ENCODE measurements at places on chromosomes 16 and 17. TPM values are rescaled to one million over a fixed set of nuclear protein-coding genes. Genes with fewer than 3 reads are reported as not detected.
A peak's percentile ranks its signal among the peaks of the same experiment; 100 is the strongest.

HID1 gene
- 10.8 TPM for polyA plus RNA-seq

DRG2 gene
- 37.2 TPM for polyA plus RNA-seq

CCDC137 gene
- polyA plus RNA-seq: 15.2 TPM

SCGB1C2 gene
- polyA plus RNA-seq: 0.35 TPM

CTRB2 gene
- not detected for polyA plus RNA-seq

EFCAB5 gene
- polyA plus RNA-seq: 2.8 TPM

RAB37 gene
- 6.6 TPM for polyA plus RNA-seq

PRRT2 gene
- 19.4 TPM for polyA plus RNA-seq

ARHGDIG gene
- 3.6 TPM for polyA plus RNA-seq

YPEL3 gene
- polyA plus RNA-seq: 43.1 TPM

CBLN1 gene
- 0.32 TPM for polyA plus RNA-seq

SREBF1 gene
- polyA plus RNA-seq: 37.7 TPM

TNFRSF13B gene
- polyA plus RNA-seq: not detected

PRR35 gene
- 6.6 TPM for polyA plus RNA-seq

GRCh38 chr17:81553616-81554181 lies 1.5 kb upstream of the FAAP100 start:
- no peak for DNase-seq

DNA sequence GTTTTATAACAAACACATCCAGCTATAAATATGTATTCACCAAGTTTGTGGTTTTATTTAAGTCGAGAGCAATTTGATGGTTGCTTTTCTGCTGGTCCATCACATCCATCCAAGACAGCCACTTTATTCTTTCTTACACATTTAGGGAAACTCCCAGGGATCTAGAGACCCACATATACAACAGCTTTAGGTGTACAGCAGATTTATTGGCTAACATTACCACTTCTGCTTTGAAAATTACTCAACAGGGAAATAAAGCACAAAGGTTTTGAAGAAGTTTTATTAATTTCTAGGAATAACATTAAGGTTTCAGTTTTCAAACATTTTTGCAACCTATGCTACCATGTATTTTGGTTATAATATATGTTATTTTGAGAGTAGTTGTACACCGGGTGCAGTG lies 6.9 kb downstream of the ERCC4 start:
- no peak for DNase-seq

- DNase-seq: no peak
Measured at GRCh38 chr16:22789281-22789945, 24.5 kb upstream of the HS3ST2 start.

GRCh38 chr17:57638284-57638683 lies 106.8 kb downstream of the CCDC182 start:
- DNase-seq: no peak

DNA sequence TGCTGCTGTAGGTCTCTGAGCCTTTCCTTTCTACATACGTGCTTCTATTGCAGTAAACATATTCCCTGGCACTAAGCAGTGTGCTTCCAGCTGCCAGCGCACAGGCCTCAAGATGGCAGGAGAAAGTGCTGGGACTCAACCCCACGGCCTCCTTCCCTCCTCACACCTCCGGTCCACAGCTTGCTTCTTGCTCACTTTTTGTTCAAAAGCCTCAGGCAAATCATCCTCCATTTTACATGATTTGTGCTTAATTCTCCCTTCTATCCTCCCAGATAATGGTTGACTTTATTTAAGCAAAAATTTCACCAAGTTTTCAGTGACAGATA lies 5.4 kb downstream of the CDK5R1 start:
- DNase-seq: no peak

DNA sequence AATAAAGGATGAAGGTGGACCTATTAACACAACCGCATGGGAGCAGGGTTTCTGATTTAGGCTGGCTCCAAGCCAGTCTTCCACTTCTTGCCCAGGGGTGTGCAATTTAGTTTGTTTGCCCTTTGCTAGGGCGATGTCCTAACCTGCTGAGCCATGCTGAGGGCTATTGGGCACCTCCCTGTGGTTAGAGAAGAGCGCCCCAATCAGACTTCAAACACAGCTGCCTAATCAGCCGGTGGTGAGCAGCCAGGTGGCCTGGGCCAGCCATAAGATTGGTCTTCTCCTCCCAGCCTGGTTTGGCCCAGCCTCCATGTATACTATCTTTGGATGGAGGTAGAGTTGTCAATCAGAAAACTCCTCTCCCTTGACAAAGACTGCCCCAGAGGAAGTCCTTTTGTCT lies 15.7 kb downstream of the TMEM94 start:
- DNase-seq: no peak

- DNase-seq: no peak
Measured at GRCh38 chr16:12828206-12828605, 24.5 kb upstream of the CPPED1 start.

DNA sequence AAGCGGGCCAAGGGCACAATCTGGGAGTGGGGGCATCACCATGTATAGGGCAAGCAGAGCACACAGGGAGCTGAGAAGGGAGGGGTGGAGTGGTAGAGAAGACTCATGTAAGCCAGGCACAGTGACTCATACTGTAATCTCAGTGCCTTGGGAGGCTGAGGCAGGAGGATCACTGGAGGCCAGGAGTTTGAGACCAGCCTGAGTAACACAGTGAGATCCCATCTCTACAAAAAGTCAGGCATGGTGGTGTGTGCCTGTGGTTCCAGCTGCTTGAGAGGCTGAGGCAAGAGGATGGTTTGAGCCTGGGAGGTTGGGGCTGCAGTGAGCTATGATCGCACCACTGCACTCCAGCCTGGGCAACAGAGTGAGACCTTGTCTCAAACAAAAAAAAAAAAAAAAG lies 40.8 kb downstream of the ARHGAP27 start:
- no peak for DNase-seq

GRCh38 chr16:2270588-2271470 lies 2.9 kb upstream of the RNPS1 start:
- no peak for DNase-seq

DNA sequence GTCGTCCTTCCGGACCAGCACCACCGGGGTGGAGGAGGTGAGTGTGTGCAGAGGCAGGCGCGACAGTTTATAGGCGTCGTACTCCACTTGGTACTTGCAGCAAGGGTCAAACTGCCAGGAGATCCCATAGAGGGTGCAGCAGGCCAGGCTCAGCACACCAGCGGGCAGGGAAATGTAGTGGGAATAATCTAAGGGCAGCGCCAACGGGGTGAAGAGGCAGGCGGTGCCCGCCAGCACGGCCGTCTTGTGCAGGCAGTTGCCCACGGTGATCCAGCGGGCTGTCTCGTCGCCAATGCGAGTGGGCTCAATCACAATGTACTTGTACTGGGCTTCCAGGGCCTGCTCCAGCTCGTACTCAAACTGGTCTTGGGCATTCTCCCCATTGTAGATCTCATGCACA lies 15.6 kb downstream of the TMEM11 start:
- no peak for DNase-seq

DNA sequence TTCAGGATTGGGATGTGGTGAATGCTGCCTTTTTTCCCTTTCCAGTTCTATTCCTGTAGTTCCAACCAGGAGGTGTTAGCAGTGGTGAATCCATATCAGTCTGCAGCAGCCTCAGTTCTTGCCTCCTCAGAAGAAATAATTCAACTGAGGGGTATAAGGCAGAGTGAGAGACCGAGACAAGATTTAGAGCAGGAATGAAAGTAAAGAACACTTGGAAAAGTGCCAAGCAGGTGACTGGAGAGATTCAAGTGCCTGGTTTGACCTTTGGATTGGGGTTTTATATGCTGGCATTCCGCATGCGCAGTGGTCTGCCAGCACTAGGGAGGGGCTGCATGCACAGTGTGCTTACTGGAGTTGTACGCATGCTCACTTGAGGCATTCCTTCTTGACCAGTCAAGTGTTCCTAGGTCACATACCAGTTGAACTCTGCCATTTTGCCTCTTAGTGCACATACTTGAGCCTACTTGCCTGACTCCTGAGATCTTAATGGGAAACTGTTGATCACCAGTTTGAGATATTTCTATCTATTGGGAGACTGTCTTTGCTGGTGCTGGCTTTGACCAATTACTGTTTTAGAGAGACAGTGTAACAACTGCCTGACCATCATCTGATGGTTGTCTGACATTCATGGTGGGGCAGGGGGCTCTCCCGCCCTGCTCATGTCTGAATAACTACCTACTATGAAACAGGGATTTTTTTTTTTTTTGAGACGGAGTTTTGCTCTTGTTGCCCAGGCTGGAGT lies 680 bp upstream of the CCL15 start:
- DNase-seq: peak; percentile 75

- no peak for DNase-seq
Measured at GRCh38 chr16:84535851-84536250, 31.4 kb upstream of the MEAK7 start.

DNA sequence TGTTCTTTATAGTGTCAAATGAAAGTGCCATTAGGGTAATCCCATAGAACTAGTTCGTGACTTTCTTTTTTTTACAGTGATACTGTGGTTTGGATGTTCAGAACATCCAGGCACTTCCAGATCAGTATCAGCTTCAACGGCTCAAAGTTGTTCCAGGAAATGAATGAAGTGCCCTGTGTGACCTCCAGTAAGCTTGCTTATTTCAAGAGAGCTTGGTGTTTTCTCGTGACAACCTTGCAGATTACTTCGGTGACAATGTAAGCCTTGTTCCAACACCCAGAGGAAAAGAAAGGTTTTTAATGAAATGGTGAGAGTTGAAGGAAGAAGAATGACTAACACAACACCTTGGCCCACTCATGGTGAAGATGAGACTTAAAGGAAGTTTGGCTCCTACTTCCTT lies 16.0 kb upstream of the KCNJ16 start:
- DNase-seq: no peak

- no peak for DNase-seq
Measured at GRCh38 chr17:17837380-17837821, 615 bp upstream of the SREBF1 start.

GRCh38 chr16:685967-686366 lies 1.8 kb upstream of the JMJD8 start:
- no peak for DNase-seq

DNA sequence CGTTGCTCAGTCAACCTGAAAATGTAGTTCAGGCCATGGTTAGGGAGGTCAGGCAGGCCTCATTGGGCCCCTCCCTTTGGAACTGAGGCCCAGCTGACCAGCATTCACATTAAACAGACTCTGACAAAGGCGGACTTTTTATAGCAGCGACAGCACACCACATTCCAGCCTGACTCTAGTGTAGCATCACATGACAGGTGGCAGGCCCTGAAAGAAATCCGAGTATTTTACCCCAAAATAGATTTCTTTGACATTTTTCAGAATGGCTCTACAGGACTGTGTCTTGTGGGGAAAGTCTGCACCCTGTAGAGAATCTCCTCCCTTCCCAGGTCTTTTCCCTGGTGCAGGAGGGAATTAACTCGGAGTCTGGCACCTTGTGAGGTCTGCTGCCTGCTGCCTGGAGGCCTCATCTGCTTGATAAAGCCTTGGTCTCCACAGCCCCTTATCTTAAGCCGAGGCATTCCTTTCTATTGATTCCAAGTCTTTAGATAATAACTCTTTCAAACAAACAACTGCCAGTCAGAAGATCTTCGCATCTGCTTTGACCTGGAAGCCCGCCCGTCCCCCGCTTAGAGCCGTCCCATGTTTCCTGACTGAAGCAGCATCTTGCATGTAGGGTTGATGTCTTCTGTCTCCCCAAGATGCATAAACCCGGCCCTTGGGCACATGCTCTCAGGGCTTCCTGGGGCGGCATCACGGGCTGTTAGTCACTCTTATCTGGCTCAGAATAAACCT lies 44.0 kb upstream of the CAPN15 start:
- DNase-seq: no peak

- DNase-seq: no peak
Measured at GRCh38 chr17:53646835-53647234, 175.9 kb upstream of the KIF2B start.

DNA sequence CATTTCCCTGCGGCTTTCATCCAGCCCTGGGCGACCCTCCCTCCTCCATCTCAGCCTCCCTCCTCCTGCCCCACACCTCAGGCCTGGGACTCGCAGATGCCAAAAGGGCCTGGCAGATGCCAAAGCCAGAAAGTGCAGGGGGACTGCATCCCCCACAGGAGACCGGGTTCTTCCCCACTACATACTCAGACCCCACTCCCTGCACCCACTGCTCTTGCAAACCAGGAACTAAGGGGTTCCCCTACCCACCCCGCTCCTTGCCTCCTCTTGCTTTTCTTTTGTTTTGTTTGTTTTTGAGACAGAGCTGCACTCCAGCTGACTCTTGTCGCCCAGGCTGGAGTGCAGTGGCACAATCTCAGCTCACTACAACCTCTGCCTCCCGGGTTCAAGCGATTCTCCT lies 3.2 kb downstream of the HS3ST6 start:
- DNase-seq: no peak

DNA sequence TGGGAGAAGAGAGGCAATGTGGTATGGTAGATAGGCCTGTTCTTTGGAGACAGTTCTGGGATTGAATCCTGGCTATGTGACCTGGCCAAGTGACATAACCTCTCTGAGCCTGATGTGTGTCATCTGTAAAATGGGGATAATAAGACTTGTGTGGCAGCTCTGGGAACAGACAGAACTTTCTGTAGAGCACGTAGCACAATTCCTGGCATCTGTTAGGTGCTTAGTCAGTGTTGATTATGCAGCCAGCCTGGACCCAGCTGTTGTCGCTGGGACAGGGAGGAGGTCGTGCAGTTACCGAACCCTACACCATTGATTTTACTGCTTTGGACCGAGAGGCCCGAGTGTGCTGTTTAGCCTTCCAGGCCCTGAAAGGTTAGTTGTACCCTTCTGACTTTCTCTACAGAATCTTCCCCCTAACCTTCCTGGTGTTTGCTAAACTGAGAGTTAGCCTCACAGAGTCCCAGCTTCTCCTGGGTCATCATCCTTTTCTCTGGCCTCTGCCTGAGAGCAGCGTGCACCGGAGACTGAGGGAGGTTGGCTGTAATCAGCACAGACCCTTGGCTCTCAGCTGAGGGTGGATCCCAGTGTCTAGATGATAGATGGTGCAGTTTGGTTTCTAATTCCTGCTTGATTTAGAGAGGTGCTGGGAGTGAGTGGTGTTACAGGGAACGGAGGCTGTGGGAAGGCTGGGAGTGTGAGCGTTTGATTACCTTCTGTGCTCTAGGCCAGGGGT lies 31.9 kb downstream of the MSI2 start:
- no peak for DNase-seq

DNA sequence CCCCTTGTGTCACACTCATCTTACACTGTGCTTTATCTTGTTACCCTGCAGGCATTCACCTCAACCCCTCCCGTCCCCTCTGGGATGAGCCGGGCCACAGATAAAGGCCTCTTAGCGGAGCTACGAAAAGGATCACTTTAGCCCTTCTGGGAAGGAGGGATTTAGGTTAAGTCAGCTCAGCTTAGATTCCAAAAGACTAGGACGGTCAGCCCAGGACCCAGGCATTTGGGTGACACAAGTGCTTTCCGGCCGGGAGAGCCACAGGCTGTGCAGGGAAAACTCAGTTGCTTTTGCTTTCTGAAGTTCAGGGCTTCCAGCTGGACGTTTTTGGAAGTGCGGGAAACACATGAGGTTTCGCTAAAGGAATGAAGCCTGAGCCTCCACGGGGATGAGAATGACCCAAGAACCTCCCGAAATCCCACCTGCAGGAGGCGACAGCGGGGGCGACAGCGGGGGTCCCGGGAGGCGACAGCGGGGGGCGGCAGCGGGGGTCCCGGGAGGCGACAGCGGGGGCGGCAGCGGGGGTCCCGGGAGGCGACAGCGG lies 11.6 kb upstream of the METRNL start:
- DNase-seq: no peak

GRCh38 chr17:49450181-49450580 lies 35.5 kb upstream of the PHB1 start:
- no peak for DNase-seq

GRCh38 chr17:67573987-67574657 lies 143.6 kb upstream of the NOL11 start:
- DNase-seq: no peak
